ENCODE measurements at places on chromosomes 7 and 10.

DNA sequence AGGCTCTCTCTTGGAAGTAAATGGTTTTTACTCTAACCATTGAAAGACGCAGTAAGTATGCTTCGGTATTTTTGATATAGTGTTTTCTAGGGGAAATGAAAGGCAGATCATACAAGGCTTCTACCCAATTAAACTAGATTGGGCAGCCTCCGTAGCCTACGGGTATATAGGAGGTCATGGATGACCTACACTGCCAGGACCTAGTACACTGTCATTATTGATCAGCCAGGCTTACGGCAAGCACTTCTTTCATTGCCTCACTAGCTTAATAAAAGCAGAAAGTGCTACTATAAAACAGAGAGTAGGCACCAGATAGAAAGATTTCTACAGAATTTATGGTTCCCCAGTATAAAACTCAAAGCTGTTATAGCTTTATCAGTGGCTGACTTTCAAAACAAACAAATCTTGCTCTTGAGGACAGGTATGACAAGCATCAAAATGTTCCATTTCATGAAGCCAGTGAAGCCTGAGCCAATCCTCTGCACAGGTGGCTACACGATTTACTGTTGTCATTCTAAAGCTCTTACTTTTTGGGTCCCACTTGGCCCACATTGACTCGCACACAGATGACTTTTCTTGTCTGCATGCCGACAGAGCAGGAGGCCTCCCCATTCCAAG lies 358.1 kb downstream of the THSD7A start:
- no peak for DNase-seq

- DNase-seq = no peak
Observed at GRCh38 chr7:71987200-71987767, 424.9 kb downstream of the CALN1 start.

DNA sequence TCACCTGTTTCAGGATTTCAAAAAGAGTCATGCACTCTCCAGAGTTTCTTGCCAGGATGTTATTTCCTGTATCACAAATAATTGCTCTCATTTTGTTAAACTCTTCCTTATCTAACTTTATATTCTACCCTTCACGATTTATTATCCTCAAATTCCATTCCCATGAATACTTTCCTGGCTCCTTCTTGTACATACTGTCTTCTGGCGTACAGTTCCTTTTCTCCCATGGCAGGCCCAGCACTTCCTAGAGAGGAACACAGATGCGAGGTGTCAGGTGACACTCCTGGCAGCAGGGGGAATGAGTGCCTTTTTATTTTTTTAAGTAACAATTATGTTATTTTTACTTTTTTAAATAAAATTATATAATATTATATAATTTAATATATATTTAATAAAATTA lies 411.9 kb downstream of the TFEC start:
- DNase-seq = no peak

- DNase-seq = peak; percentile 70
Observed at GRCh38 chr7:99030951-99031350, 113.0 kb downstream of the SMURF1 start.

GRCh38 chr10:71520042-71520441 lies 123.3 kb downstream of the CDH23 start:
- DNase-seq = no peak

DNA sequence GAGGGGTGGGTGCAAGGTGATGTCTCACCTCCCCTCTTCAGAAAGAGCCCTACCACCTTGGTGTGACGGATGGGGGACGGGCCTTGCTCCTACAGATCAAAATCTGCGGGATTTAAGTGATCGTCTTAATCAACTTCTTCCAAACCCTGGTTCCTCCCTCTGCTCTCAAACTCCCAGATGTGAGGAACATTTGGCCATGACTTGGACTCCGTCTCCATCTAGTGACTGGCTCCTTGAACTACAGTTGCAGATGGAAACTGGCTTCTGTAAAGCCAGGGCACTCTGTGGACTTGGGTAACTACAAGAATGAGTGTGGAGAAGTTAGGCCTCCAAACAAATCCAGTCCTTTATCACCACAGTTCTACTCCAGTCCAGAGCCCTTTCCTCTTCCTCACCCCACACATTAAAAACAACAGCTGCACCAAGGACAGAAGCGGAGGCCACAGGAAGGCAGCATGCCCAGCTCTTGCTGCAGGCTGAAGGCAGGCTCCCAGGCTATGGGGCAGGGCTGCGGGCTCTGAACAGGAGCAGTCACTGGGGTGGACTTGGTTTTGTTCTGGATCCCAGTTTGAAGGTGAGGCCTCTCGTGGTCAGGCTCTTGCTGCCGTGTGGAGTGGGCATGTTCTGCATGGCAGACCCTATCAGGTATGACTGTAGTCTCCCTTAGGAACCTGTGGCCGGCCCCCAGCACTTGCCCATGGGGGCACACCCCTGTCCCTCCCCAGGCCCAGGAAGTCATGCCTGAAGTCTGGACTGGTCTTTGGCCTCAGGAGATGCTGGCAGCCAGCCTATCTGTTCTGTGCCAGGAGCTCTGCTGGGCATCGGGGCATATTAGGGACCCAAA lies 79.4 kb downstream of the VWC2 start:
- peak; percentile 31 for DNase-seq

GRCh38 chr7:127922656-127923055 lies 108.6 kb downstream of the LRRC4 start:
- no peak for DNase-seq

GRCh38 chr7:54201501-54201900 lies 340.7 kb upstream of the VSTM2A start:
- no peak for DNase-seq

GRCh38 chr7:37052705-37053104 lies 328.4 kb upstream of the AOAH start:
- no peak for DNase-seq

DNA sequence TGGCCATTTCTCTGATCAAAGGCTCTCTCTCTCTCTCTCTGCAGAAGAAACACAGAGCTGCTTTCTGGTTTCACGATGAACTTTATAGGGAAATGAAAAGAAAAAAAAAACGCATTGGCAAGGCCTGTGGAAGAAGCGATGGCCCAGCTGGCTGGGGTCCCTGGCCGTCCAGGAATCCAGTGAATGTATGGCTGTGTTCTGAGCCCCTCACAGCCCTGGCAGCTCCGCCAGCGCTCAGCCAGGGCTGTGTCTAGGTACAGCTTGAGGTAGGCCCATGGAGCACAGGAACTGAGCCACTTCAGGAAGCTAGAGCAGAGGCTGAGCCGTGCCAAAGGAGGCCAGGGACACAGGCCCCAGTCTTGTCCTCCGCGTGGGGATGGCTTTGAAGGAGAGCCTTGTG lies 13.1 kb upstream of the UCMA start:
- DNase-seq = no peak

- no peak for DNase-seq
Observed at GRCh38 chr10:77436257-77436975, 201.2 kb downstream of the KCNMA1 start.

DNA sequence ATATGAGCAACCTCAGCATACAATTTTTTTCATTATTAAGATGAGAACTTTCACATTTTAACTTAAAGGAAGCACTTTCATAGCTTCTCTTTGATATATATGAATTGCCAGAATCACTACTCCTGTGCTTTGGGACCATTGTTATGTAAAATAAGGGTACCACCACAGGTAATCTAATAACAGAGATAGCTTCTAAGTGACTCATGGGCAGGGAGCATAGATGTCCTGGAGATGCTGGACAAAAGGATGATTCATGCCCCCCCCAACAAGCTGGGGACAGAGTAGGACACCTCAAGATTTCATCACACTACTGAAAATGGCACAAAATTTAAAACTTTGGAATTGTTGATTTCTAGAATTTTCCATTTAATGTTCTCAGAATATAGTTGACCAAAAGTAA lies 641.1 kb downstream of the PCDH15 start:
- no peak for DNase-seq

GRCh38 chr7:148747274-148747673 lies 48.6 kb downstream of the CUL1 start:
- no peak for DNase-seq

- peak; percentile 41 for DNase-seq
Observed at GRCh38 chr7:78734626-78735025, 718.8 kb downstream of the MAGI2 start.

DNA sequence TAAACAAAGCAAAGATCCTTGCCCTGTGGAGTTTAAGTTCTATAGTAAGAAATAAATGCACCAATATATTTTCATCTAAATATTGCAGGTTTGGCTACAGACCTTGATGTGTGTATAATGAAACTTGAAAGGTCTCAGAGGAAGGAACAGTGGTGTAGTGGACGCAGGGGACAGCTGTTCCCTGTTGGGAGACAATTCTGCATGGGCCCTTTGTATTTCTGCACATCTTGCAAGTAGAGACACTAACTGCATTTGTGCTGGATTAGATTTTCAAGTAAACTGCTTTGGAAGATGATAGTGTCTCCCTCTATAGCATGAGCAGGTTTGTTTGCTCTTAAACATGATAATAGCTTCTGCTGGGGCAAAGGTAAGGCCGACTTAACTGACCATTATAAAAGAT lies 57.5 kb upstream of the FAM133B start:
- DNase-seq = no peak

DNA sequence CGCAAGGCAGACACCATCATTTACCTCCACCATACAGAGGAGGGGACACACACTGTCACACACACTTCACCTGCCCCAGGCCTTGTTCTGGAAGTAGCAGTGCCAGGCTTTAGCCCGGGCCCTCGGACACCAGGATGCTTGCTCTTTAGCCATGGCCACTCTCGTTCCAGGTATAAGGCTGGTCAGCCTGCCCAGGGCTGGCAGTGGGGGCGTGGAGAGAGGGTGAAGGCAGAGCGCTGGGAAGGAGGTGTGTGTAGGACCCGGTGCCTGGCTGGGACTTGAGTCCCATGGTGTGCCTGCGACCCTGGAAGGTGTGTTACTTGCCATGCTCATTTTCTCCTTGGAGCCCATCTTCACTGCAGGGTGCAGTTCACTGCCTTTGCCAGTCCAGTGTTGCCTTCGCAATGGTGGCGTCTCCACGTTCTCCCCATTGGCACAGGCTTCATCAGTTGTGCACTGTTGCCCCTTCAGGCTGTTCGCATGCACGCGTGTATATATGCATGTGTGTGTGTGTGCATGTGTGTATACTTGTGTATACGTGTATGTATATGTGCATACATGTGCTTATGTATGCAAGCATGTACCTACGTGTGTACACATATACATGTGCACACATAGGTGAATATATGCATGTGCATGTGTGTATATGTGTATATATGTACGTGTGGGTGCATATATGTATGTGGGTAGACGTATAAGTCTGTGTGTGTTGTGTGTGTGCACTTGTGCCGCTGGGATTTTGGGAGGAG lies 153.4 kb downstream of the CAMK1D start:
- DNase-seq = no peak

DNA sequence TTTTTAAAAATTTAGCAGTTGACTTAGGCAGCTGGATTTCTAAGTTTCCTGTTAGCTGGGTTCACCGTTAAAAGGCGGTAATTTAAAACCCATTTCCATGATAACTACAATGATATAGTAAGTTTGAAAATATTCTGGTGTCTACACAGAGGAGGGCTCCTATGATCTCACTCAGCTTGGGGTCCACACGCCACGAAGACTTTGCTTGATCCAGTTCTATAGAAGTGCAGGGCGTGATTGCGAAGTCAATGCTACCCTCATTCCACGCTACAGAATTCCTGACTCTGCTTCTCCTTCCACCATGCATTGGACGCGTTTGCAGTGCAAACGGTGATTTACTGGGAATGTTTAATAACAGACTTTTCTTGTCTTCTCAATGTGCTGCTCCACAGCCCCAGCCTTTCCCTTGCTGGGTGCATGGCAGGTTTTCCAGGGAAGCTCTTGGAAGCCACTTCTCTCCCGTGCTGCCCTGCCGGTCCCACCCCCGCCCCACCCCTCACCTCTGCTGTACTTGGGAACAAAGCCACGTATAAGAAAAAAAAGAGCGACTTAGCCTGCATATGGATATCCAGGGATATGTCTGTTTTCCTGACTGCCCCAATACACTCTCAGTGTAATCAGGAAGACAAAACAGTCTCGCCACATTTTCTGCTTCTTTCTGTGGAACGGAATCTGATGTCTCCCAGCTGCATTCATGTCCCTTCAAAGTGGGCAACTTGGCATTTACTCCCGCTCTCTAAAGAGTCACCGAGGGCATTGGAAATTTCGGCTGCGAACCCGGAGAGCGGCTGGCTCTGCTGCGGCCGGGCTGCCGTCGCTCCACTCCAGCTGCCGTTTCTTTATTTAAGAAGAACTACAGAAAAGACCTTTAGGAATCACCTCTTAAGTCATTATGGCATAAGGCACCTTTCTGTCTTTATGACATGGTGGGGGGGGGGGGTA lies 434.4 kb upstream of the MGMT start:
- no peak for DNase-seq

- DNase-seq = peak; percentile 84
Observed at GRCh38 chr10:43138021-43138756, at the start of gene CSGALNACT2. CSGALNACT2 (plus strand) TSS chr10:43138445; CDS start chr10:43155150, 16,705 bp downstream.

GRCh38 chr10:36880898-36881297 lies 244.5 kb upstream of the ANKRD30A start:
- DNase-seq = peak; percentile 30

GRCh38 chr10:14611968-14612693 lies 162.6 kb downstream of the FAM107B start:
- DNase-seq = no peak

- DNase-seq = no peak
Observed at GRCh38 chr10:78779339-78779955, 289.3 kb upstream of the ZMIZ1 start.

- no peak for DNase-seq
Observed at GRCh38 chr7:1844336-1844950, 174.4 kb downstream of the ELFN1 start.

Data from stromal cell of bone marrow (primary cell).